Activated gamma-delta T cell treated with Interleukin-2 at 50 U/mL for 16 hours (primary cell): ENCODE measurements at places on chromosomes 2 and 18.

- DNase-seq, result no peak
These were observed 320.4 kb upstream of the REV1 start for GRCh38 chr2:99810225-99810624.

GRCh38 chr2:98158305-98158704 is 71.3 kb downstream of the VWA3B start:
- no peak for DNase-seq

DNA sequence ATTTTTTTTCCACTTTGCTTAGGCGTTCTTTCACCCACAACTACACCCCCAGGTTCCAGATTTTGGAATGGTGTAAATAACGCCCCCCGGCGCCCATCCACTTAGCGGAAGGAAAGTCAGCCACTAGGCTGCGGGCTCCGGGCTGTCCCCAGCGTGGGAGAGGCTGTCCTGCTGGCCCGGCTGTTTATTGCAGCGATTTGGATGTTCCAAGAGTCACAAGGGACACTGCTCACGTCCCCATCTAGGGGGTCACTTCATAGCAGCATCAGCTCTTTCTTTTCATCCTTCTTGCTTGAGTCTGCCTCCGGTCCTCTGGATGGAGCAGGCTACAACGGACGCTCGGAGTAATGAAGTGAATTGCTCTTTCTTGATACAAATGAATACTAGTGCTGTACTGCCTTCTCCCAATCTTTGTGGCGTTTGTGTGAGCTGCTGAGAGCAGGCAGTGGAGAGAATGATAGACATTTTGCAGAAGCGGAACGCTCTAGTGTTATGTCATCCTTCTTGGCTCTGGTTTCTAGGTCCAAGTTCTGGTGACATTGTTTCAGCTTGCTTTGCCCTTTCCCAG is 50.7 kb upstream of the PAIP2B start:
- DNase-seq, result peak; percentile 5

- no peak for DNase-seq
These were observed 99.8 kb upstream of the COPS8 start for GRCh38 chr2:236985761-236986339.
